ENCODE measurements at places on chromosomes 12 and 14.

- DNase-seq: peak; percentile 48
These were observed 1.8 kb downstream of the FBXL14 start for GRCh38 chr12:1592444-1593173.

GRCh38 chr12:54983536-54984101 is 943 bp downstream of the TESPA1 start:
- DNase-seq: no peak

DNA sequence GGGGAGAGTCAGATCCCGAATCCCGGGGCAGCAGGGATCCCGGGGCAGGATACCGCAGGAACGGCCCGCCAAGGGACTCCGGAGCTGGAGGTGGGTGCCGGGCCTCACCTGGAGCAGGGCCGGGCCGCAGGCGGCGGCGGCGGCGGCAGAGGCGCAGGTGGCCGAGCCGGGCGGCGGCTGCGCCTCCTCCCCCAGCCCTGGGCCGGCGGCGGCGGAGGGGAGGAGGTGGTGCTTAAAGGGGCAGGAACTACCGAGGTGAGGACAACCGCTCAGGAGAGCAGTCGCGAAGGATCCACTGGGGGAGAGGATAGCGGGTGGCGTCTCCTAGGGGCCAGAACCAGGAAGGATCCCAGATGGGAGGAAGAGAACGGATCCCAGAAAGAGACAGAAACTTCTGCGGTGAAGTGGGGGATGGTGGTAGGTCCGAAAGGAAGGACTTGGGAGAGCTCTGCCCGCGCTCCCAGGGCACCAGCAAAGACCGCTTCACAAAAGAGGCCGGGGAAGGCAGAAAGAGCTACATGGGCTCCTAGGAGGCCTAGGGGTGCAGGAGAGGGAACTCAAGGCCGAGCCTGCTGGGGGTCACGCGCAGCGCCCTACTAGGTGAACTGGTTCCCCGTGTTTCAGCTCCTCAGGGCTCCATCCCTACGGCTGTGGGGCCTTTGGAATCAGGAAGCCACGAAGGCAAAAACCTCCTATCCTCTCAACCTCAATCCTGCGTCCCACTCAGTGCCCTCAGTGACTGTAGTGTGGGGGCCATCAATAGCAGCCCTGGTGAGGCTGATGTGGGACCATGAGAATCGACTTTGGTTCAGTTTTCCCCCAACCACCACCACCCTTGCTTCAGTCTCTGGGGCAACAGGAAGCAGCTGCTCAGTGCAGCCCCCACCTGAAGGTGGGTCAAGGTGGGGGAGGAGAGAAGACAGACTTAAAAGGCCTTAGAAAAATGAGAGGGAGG is 5.0 kb upstream of the BAZ2A start:
- DNase-seq: no peak

DNA sequence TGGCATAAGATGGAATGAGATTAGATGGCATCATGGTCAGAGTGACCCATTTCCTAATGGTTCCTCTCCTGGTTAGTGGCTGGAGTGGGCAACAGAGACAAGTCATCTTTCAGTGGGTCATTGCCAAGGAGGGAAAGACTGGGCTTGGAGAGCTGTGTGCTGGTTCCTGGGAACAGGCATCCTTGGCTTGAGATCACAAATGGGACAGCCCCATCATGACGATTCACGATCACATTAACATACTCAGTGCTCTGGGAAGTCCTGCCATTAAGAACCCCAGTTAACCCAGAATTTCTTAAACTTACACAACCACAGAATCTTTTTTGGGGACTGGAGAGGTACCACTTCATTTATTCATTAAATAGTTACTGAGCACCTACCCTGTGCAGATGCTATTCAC is 27.3 kb downstream of the CHST11 start:
- DNase-seq: no peak

GRCh38 chr14:104301731-104302460 is 163.5 kb downstream of the KIF26A start:
- no peak for DNase-seq

Data from stimulated activated CD4-positive, alpha-beta T cell treated with anti-CD3 and anti-CD28 coated beads, TNF-alpha, amount 100 ng/mL, for 1 hour (primary cell).